ENCODE measurements at places on chromosomes 11 and 22.

DNA sequence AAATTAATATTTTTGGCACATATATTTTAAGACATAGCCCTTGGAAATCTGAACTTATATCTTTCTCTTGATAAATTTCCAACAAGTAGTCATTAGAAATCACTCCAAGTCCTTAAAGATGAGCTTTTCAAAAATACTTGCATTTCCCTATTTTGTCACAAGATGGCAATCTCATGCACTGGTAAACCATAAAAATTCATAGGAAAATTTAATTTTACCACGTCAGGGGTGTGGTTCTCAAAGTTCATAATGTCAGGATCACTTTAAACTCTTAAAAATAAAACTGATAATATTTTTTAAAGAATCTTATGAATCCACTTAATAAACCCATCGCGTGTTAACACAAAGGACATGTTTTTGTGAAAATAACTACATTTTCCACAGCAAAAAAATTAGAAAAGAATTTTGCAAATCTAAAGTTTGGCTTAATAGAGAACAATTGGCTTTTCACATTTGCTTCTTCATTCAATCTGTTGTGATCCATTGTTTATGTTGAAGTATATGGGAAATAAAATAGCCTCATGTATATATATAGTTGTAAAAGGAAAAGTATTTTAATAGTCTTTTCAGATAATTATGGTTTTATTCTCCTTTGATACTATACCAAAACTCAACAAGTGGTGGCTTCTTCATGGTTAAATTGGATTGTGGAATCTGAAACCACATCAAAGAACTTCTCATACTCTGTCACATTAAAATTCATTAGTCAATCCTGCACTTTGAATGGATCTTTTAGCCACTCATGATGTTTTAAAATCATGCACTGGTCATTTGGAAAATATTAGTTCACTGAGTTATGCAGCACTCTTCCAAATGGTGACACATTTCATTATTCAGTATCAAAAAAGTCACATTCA, 169.1 kb downstream of the CADM1 start:
- no peak for DNase-seq

DNA sequence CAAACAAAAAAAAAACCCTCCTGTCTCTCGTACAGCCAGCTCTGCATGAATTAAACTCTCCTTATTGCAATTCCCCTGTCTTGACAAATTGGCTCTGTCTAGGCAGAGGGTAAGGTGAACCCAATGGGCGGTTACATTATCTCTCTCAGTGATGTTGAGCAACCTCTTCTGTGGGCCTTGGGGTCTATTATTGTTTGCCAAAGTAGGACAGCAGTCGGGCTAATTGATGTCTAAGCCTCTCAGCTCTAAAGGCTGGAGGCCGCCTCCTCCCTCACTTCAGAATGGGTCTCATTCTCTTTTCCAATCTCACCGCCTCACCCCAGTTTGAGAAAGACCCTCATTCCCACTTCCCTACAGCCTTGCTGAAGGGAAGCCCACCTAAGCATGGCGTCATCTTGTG, 1.3 kb upstream of the SLC25A45 start:
- no peak for DNase-seq

DNA sequence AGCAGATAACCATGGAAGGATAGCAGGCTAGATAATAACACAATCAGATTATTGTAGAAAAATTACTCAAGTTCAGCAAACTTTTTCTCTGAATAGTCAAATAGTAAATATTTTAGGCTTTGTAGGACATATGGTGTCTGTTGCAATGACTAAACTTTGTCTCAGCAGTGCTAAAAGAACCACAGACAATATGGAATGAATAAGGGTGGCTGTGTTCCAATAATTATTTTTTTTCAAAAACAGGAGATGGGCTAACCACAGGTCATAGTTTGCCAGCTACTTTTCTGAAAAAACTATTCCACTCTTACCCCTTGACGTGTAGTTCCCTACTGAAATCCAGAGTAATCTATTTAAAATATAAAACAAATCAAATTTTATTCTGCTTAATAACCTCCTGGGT, 153.9 kb upstream of the LRRC4C start:
- DNase-seq, result no peak

- DNase-seq, result no peak
Measured at GRCh38 chr11:35859301-35859700, 84.6 kb upstream of the LDLRAD3 start.

GRCh38 chr11:102476812-102477211, 24.2 kb upstream of the TMEM123 start:
- DNase-seq, result no peak

DNA sequence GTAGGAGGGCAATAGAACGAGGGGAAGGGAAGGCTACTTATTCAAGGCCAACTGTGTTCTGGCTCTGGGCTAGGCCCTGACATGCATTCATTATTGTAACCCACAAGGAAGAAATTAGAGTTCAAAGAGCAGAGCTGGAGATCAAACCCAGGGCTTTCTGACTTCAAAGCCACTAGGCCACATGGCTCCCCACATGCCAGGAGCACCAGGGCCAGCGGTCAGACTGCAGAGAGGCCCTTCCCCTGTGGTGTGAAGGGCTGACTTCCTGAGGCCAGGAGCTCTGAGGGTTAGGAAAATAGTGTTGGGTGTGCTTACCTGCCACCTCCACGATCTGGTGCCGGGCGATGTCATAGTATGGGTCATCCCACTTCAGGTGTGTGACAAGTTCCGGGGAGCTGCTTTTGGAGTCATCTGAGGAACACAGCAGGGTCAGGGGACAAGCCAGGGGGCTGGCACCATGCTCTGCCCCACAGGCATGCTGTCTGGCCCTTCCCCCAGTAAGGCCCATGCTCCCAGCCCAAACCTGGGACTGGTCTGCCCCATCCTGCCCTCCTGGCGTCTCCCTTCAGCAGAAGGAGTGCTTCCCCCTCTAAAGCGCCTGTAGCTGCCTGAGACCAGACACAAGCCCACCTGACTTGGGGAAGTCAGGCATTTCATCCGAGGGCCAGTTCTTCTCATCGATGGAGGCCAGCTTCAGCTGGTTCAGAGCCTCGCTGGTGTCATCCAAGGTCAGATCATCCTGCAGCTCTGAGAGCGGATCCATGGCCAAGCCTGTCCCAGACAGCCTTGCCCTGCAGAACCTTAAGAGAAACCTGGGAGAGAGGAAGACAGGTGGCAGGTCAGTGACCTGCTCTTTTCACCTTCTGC, 4.8 kb downstream of the ARHGAP1 start:
- no peak for DNase-seq

DNA sequence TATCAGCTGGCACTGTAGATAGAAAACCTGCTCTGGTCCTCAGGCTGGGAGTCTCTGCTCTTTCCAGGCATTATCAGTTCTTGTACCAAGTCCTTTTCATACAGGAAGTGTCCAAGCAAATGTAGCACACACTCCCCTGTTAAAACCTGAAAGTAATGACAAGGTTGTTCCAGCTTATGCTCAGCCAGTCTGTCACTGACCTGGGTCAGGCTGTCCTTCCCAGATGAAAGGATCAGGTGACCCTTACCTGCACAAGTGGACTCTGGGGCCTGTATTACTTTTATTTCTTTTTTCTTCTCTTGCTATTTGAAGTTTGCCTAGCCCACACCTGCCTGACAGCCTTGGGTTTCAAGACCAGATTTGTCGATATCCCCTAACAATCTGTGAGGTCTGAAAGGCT, 156.3 kb upstream of the SESN3 start:
- DNase-seq, result no peak

DNA sequence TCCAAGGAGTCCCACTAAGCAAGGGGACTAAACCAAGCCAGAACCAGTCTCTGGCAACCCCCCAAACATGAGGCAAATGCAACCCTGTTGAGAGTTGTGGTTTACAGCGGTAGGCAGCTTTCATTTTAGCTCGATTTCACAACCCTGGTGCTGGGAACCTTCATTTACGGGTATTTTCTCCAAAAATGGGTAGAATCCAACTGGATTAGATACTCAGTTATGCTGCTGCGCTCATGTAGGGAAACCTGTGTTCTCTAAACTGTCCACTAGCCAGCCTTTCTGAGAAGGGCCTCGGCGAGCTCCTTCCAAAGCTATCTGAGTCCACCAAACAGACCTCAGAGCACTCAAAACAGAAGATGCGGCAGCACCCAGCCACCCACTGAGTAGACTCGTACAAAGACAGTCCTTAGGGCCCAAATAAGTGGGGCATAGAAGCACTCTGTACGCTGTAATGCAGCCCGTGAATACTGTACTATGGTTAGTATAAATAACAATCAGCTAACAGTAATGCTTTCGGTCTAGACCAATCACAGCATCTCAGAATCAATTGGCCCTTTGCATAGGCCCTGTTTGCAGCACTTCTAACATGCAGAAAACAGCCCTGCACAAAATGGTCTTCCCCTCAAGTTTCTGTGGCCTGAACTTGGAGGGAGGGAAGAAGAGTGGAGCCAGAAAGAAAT, 104.7 kb downstream of the ETS1 start:
- peak; percentile 40 for DNase-seq

DNA sequence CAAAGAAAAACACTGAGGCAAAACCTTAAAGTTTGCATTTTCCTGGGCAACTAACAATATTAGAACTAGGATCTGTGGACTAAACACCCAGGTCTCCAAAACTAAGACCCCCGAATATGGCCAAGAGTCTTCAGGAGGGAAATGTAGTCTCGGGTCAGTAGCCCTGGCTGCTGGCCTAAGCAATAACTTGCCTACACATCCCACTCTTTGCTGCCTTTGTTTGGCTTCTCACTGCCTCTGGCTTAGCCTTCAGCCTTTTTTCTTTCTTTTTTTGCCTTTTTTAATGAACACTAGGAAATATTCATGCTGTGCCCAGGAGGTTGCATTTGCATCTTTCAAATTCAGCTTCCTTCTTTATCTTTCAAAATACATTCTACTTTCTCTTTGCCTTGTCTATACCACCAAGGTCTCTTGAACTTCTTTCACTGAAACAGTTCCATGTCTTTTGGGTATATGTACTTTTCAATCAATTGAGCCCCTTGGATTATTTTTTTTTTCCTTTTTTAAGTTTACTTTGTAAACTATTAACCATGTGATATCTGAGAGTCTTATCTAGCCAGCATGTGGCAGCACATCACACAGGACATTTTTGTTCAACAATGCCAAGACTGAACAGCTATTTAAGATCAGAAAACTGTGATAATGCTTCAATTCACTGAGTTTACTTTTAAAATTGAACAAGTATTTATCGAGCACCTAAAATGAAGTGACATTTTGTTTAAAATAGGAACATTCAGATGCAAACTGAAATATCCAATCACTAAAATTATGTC, 165.0 kb upstream of the TRPC6 start:
- DNase-seq, result no peak

GRCh38 chr11:22786475-22786874, 43.1 kb downstream of the SVIP start:
- DNase-seq, result no peak

DNA sequence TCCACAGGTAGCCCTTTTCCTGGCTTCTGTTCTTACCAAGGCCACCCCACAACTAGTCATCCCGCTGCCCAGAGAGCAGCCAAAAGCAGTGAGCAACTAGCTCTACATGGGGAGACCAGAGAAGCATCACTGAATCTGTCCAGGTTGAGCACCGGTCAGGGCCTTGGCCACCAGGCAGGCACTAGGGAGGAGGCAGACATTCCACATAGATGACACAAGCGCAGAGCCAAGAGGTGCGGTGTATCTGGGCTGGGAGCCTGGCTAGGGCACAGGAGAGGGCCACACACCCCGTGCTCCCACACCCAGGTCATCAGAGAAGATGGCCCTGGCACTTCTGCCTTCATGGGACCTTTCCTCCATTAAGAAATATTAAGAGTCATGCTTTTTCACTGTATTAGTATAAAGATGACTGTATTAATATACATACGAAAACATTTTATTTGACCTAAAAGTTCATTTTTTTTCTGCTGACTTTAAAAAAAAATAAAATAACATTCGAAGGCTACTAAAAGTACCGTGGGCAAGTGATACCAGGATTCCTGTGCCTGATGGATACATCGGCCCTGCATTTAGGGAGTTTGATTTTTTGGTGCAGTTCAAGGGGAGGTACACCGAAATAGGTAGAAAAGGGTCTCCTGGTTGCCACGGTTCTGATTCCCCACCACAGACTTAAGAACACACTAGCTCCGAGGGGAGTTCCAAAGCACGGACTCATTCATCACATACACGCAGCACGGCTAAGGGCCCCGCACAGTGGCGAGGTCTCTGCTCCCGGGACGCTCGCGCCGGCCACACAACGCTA, 1.2 kb downstream of the DGCR2 start:
- DNase-seq, result no peak

DNA sequence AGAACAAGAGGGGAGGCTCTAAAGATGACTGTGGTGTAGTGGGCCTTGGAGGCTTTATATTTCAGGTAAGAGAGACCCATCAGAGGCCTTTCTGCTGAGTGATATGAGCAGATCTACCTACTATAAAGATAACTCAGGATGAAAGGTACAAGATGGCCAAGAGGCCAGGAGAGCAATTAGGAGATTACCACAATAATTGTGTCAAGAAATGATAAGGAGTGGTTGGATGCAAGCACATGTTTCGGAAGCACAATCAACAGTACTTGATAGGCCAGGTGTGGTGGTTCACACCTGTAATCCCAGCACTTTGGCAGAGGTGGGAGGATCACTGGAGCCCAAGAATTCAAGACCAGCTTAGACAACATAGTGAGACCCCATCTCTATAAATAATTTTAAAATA, 43.8 kb downstream of the SIK3 start:
- DNase-seq, result no peak

DNA sequence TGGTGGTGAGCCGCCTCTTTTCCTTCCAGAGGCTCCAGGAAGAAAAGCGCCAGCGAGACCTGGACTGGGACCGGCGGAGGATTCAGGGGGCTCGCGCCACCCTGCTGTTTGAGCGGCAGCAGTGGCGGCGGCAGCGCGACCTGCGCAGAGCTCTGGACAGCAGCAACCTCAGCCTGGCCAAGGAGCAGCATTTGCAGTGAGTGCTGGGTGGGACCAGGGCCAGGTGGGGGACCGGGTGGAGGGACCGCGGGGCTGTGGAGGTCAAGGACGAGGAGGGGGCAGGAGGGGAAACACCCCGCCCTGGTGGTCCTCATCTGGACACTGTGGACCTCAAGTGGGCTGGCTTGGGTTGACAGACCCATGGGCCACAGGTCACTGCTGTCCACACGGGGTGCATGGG, 17.4 kb downstream of the RIBC2 start:
- DNase-seq, result no peak

- DNase-seq, result no peak
Measured at GRCh38 chr11:86577644-86578636, 94.5 kb downstream of the ME3 start.

DNA sequence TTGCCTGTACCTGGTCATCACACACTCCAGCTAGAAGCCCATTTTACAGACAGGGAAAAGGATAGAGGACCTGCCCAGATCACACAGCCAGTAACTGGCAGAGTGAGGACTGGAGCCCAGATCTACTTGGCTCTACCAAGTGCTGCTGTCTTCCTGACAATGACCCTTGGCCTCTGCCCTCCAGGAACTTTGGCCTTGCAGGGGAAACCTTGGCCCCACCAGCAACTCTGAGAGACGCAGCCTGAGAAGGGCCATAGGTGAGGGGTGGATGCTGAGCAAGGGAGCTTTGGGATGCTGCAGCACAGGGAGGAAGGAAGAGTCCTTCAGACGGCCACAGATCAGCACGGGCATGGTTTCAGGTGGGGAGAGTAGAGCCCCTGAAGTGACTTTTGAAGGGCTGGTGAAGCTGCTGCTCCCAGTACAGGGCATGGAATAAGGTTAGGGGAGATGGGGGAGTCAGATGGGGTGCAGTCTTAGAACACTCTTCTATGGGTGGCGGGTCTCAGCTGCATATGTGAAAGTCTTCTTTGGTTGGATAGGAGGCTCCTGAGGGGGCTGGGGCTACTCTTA, 2.0 kb upstream of the CAPN5 start:
- DNase-seq, result no peak

- no peak for DNase-seq
Measured at GRCh38 chr11:32326522-32326921, 108.8 kb downstream of the WT1 start.

GRCh38 chr11:69703768-69704507, at the start of gene FGF19:
Gene FGF19 (minus strand): TSS chr11:69704022. CDS start chr11:69703876, 146 bp downstream.
- no peak for DNase-seq

- DNase-seq, result no peak
Measured at GRCh38 chr11:119409731-119410130, 13.2 kb downstream of the THY1 start.
